Fibroblast of skin of scalp (primary cell): ENCODE measurements at places on chromosomes 1 and 21.

- peak; percentile 87 for DNase-seq
Measured at GRCh38 chr1:1013105-1013921, at the start of gene ISG15. ISG15 (plus strand) TSS chr1:1013497; CDS start chr1:1013574, 77 bp downstream.

- DNase-seq, result no peak
Measured at GRCh38 chr1:111290630-111291029, at the start of gene CHIA. CHIA (plus strand) TSS chr1:111290851; CDS start chr1:111310468, 19,617 bp downstream.

DNA sequence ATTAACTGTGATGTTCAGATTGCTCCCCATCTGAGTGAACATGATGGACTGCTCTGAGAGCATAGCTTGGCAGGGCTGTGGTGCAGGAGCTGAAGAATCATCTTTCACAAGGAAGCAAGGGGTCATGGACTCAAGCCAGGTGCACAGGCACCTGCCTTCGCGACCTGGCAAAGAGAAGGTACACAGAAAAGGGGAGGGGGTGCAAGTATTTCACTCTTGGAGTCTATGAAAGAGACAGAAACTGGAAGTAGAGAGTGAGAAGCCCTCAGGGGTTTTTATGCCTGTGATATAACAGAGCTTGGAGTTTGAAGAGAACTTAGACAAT lies 232.6 kb upstream of the PLXNA2 start:
- no peak for DNase-seq

GRCh38 chr1:151898519-151898991 lies 10.8 kb downstream of the THEM4 start:
- DNase-seq, result no peak

GRCh38 chr1:39216771-39217170 lies 12.3 kb downstream of the MACF1 start:
- DNase-seq, result no peak

GRCh38 chr1:101002551-101002950 lies 23.0 kb downstream of the DPH5 start:
- no peak for DNase-seq

DNA sequence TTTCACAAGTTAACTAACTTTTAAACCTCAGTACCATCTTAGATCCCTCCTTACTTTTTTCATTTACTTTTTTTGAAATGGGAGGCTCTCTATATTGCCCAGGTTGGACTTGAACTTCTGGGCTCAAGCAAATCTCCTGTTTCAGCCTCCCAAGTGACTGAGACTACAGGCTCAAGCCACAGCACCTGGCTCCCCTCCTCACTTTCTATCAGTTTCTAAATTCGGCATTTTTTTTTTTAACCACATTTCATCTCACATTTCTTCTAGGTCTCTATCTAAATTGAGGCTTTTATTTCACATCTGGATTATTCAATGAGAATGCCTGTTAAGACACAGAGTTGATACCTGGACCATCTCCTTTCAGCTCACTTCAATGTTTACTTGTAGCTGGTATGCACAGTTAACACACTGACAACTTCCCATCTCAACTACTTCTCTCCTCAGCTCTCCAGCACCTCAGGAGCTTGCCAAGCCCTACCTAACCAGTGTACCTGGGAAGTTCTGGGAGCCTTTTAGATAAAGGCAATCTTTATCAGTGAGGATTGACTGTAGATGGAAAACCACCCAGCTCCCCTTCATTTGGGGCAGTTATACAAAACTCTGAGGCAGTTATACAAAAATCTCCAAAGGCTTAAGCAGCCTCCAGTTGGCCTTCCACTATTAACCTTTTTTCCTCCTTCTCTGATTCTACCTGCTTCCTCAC lies 3.4 kb downstream of the USP33 start:
- no peak for DNase-seq

DNA sequence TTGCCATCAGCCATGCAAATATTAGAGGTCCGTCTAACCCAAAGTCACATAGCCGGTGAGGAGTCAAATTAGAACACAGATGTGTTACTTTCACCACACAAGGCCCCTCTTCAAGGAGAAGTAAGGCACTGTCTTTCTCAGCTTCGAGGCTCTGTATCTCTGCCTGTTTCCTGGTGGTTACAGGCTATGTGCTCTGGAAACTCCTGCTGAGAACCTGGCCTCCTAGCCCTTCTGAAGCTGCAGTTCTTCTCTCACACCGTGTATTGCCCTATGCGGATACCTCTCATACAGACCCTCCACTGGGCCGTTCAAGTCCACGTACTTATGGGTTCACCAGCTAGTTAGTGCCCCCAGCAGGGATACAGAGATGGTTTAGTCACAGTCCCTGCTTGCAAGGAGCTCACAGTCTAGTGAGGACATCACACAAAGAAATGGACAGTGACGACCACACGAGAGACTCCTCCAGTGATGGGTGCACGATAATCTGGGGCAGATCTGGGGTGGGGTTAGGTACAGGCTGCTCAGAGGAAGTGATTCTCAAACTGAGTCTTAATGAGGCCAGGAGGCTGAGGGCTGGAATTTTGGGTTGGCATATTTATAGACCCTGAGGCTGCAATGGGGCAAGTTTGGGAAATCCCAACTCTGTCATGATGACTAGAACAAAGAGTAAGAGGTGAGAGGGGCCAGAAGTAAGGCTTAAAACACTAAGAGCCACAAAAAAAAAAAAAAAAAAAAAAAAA lies 22.8 kb upstream of the ELOA start:
- DNase-seq, result no peak

DNA sequence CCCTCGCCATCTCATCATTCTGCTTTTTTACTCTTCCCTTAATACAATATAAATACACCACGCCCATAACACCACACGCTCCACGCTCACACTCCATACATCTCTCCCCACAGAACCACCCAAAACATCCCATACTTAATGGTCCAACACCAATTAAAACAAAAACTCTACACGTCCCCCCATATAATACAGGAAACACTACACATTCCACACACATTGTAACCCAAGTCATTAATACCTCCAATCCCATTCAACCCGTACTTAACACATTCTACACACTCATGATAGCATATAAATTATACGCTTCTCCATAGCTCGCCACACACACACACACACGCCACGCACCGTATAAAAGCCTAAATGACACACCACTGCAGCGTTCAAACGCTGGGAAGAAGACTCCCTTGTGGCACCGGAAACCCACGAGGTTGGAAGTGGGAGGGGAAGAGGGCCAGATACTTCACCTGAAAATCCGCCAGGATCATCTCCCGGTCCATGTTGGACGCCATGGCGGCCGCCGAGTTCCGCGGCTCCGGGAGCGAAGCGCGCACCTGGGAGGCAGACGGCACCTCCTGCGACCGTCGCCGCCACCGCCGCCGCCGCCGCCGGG lies 659 bp downstream of the FAF1 start:
- peak; percentile 31 for DNase-seq

GRCh38 chr1:92503043-92503925 lies 16.6 kb upstream of the GFI1 start:
- no peak for DNase-seq

DNA sequence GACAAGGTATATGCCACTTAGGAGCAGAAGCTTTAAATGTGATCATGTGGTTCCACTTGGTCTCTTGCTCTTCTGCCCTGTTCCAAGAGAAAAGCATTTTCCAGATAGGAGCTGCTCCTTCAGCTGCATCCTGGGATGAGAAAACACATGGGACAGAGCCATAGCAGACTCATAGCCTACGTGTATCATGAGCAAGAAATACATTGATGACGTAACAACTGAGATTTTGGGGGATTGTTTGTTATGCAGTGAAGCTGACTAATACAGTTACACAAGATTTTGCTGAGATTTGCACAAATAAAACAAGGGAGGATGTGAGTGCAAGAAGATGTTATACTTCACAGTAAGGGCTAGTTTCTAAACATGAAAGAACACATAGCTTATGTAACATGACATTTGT lies 36.0 kb upstream of the IRF2BP2 start:
- DNase-seq, result no peak

GRCh38 chr1:159889821-159890252 lies 10.1 kb downstream of the CFAP45 start:
- DNase-seq, result peak; percentile 92

DNA sequence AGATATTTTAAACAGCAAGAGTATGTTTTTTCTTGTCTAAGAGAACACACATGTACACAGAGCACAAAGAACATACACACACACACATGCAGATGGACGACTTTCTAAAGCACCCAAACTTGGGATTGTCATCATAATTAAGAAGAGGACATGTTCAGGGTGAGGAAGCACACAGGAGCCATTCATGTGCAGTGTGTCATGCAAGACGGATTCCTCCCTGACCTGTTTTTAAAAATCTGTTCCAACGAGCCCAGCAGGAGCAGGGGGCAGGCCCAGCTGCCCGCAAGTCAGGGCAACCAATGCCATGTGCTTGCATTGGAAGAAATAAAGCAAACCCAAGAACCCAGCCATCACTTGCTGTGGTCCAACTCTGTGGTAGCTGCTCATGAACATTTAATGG lies 167.3 kb upstream of the ZNF644 start:
- DNase-seq, result no peak

DNA sequence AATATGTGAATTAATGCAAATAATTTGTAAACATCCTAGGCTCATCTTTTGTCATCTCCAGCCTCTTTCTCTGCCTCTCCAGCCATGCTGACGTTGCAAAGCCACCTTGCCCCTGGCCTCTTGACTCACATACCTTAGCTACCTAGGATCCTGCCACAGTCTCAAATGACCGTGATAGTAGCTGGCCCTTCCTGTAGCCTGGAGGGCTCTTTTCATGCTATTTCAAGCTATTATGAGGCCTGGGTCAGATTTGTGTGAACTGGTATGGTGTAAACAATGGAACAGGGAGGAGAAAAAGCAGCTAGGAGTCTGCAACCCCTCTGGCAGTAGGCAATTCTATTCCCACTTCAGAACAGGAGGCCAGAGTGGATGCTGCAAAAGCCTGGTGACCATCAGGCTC lies 337.7 kb downstream of the DISC1 start:
- no peak for DNase-seq

GRCh38 chr1:7704214-7705047 lies 66.7 kb upstream of the VAMP3 start:
- DNase-seq, result peak; percentile 89

GRCh38 chr1:182600745-182601415 lies 3.3 kb downstream of the RGS16 start:
- DNase-seq, result no peak

GRCh38 chr1:8494681-8495080 lies 176.8 kb downstream of the SLC45A1 start:
- no peak for DNase-seq

DNA sequence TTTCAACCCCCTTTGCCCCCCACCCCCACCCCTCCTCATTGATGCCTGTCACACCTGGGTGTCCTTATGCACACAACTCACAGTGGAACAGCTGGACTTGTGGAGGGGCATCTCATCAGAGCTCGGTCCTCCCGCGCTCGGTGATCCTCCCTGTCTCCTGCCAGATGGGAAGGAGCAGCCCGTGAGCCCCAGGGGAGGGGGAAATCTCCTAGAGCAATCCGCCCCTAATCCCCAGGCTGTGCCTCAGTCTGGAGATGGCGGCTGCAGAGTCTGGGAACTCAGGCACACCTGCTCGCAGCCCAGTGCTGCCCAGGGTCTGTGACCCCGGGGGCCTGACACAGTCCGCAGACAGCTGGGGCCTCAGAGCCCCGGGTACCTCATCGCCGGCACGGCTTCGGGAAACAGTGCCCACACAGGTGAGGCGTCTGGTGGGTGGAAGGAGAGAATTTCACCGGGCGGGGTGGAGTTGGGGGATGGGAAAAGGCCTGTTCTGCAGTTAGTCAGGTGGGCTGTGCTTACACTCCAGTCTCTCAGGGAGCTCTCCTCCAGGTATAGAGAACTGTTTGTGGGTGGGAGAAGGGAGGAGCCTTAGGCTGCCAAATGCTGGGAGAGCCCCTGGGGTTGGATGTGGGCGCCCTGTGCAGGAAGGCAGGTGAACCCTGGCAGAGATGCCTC lies 29.3 kb downstream of the TMCC2 start:
- no peak for DNase-seq

DNA sequence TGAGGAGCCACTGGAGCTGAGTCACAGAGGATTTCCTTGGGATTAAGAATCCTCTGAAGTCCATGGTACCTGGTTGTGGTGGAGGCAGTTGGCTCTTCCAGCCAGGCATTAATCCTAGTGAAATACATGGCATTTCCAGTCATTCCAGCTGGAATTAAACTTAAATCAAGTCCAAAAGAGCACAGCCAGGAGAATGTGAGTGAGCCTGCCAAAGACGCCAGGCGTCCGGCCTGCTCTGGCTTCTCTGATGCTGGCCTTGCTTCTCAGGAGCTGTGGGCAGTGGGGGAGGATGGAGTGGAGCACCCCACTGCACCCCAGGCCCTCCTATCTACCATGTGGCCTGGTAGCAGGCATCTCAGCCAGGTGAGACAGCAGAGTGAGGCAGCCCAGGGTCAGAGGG lies 23.4 kb upstream of the TENT5C start:
- no peak for DNase-seq

- peak; percentile 91 for DNase-seq
Measured at GRCh38 chr1:54137534-54138061, 15.2 kb downstream of the CDCP2 start.

- no peak for DNase-seq
Measured at GRCh38 chr1:208324005-208324404, 79.8 kb upstream of the PLXNA2 start.

- DNase-seq, result no peak
Measured at GRCh38 chr1:229035054-229035747, 235.7 kb upstream of the RAB4A start.

DNA sequence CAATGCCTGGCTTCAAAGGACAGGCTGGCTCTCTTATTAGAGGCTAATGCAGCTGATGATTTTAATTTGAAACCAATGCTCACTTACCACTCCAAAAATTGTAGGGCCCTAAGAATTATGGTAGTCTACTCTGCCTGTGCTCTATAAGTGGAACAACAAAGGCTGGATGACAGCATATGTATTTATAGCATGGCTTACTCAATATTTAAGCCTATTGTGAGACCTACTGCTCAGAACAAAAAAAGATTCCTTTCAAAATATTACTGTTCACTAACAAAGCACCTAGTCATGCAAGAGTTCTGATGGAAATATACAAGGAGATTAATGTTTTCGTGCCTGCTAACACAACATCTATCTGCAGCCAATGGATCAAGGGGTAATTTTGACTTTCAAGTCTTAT lies 73.8 kb upstream of the DUSP10 start:
- DNase-seq, result no peak

DNA sequence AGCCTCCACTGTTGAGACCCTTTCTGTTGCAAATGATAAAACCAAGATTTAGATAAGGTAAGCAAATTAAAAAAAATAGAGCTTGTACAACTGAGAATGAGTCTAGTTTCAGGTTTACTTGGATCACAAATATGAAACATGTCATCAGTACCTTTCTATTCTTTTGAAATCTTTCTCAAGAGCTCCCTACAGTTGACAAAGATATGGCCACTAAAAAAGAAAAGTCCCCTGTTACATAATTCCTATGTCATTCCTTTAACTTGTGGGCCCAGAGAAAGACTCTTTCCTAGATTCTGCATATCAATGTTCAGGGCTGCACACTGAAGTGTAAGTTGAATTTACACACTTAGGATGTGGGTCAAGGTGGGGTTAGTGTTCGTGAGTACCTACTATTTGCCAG lies 168.1 kb downstream of the PLA2G4A start:
- DNase-seq, result no peak

- no peak for DNase-seq
Measured at GRCh38 chr1:41533731-41534080, 49.2 kb upstream of the EDN2 start.

- peak; percentile 17 for DNase-seq
Measured at GRCh38 chr1:184417916-184418315, 31.1 kb downstream of the C1orf21 start.
